Stimulated activated CD8-positive, alpha-beta memory T cell treated with anti-CD3 and anti-CD28 coated beads, Interleukin-7, amount 100 ng/mL, for 1 hour (primary cell): ENCODE measurements at places on chromosomes 1 and 21.

DNA sequence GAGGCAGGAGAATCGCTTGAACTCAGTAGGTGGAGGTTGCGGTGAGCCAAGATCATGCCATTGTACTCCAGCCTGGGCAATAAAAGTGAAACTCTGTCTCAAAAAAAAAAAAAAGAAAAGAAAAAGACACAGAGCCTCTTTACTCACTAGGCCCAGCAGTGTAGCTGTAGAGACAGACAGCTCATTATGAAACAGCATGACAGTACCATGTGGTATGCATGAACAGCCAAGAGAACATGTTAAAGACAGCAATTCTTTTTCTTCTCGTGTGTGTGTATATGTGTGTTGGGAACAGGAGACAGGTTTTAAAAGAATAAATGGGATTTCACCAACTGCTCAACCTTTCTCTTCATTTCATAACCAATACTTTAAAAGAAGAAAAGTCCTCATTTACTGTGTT lies 118.8 kb downstream of the PIK3R3 start:
- DNase-seq: no peak

DNA sequence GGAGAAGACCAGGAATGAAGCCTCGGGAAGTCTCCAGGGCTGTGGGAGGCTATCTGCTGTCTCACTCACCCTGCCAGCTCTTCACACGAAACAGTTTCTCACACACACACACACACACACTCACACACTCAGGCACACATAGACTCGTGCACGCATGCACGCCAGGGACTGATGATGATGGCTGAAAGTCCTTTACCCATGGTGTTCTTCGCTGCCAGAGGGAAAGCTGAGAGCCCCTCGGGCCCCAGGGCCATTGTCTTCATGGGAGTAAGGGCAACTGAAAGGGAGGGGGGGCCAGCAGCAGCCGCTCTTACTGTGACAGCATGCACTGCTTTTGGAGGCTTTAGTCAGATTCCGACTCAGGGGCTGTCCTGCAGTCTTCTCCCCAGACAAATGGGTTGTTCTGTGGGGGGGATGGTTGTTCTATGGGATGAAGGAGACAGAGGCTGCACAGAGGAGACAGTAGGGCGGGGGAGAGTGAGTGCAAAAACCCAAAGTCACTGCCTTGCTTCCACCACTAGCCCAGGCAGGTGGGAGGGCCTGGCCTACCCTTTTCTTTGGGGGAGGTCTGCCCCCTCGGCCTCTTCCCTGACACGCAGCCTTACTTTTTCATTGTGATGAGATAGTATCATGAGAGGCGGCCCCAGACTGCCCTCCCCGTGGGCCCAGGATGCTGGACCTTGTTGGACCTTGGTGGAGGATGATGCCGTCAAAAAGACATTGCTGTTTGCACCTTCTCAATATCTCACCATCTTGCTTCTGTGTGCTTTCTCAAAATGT lies 29.0 kb downstream of the STUM start:
- DNase-seq: no peak

GRCh38 chr1:54095546-54096226 lies 42.3 kb downstream of the TCEANC2 start:
- DNase-seq: no peak

DNA sequence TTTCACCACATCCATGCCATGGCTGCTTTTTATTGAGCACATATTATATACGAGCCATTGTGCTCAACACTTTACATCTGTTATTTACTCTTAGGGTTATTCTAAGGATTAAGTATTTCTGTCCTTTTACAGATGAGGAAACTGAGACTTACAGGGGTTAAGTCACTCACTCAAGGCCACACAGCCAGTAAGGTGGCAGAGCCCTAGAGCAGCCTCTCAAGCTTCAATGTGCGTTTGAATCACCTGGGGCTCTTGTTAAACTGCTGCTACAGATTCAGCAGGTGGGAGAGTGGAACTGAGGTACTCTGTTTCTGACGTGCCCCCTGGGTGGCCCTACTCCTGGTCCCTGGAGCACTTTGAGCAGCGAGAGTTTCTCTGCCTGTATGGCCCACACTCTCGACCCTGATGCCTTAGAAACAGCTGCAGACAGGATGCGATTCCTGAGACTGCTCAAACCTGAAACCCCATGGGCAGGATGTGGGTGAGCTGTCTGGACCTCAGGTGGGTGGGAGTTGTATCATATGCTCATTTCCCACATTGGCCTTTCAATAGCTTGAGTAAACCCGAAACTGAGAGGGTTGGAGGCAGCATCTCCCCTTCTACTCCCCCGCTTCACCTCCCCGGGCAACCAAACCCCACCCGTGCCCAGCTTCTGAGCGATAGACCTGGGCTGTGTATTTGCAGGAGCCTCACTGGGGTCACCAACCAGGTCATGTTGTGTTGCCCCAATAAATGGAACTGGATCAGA lies 59.3 kb downstream of the MAN1C1 start:
- peak; percentile 25 for DNase-seq

GRCh38 chr1:53061859-53062707 lies at the start of gene PODN:
PODN (plus strand) TSS chr1:53062213; CDS start chr1:53069856, 7,643 bp downstream.
- no peak for DNase-seq

GRCh38 chr1:74571891-74572290 lies 59.5 kb upstream of the LRRC53 start:
- no peak for DNase-seq
